ENCODE measurements at places on chromosomes 4 and X. TPM values are rescaled to one million over a fixed set of nuclear protein-coding genes. Genes with fewer than 3 reads are reported as not detected.

Gene XK
- polyA plus RNA-seq = 0.11 TPM

Gene GPR173
- polyA plus RNA-seq = 3.8 TPM

Gene DRP2
- polyA plus RNA-seq = 4.3 TPM

- DNase-seq = no peak
Observed at GRCh38 chr4:6177587-6178197, 22.7 kb downstream of the JAKMIP1 start.

DNA sequence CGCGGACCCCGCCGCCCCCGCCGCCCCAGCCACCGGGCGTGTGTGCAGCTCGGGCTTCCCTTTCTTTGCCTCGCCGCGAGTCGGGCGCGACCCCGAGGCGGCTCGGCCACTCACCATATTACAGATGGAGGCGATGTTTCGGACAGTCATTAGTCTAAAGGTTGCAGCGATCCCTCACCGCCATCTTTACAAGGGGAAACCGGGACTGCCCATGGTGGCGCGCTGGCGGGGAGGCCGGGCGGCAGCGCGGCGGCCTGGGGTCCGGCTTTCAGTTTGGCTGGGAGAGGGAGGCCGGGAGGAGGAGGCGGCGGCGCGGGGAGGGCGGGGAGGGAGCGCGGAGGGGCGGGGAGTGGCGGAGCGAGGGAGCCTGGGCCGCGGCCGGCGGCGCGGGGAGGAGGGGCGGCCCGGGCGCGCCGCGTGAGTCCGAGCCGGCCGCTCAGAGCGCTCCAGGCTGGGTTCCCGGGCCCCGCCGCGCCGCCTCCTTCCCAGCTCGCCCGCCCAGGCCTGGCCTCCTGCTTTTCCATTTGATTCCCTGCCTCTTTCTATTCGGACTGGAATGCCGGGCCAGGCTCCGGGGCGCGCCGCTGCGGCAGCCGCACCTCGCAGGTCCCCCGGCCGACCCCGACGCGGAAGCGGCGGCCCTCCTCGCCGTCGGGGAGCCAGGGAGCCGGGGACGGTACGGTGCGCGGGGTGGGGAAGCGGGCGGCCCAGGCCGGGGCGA, at the start of gene USP46:
USP46 (minus strand) TSS at position 301 of the 721 bp plus-strand sequence; CDS start at position 150, 151 bp downstream.
- peak; percentile 24 for DNase-seq

DNA sequence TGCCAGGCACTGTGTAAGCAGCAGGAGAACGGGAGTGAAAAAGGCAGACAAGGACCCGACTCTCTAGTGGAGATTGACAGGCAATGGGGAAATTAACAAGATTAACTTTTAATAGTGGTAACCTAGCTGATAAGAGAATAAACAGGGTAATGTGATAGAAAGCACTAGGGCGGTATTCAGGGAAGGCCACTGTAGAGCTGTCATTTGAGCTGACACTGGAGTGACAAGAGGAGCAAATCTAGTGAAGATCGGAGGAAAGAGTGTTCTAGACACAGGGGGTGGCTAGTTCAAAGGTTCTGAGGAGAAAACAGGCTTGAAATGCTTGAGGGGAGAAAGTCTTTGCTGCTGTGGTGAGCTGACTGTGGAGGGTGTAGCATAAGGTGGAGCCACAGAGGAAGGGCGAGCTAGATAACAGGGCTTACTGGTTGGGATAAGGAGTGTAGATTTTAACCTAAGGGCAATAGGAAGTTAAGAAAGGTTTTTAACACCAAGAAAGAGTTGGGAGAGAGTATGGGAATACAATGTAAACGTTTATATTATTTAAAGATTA, 122.8 kb downstream of the SLC10A7 start:
- no peak for DNase-seq

DNA sequence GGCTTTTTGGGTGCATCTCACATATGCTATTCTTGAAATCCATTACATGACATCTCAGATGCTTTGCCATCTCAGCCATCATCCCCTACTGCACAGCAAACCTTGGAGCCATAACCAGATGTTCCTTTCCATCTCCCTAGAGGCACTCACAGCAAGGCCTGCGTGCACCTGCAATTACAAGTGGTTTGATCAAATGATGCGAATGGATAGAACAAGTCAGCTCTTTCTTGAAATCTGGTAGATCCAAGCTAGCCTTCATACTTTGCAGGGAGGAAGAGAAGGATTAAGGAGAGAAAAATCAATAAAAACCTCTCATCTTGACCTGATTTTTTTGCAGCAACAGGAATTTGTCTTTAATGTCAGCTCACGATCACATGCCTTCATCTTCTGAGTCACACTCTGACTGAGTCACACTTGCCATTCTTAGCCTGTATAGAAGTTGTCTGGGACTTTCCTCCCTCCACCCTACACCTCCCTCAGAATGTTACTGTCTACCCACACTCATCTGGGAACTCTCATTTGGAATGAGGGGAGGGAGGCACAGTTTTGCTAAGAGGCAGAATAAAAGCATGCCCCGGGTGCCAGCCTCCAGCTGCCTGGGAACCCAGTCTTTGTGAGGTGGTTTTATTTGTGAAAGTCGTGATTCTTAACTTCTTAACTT, 11.9 kb upstream of the TRIML1 start:
- DNase-seq = peak; percentile 30

DNA sequence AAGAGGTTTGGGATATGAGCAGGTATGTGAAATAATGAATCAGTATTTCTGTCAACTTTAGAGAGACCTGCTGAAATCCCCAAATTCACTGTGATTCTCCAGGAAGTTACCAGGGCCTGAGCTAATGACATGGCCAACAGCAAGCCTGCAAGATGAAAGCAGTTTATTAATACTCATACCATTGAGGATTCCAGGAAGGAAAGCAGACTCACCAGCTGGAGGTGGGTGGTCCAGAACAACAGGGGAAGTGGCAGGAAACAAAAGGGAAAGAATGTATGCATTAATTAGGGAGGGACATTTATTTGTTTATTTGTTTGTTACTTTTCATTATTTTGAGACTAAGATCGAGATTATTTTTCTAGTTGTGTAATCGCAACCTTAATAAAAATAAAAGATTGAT, 196.6 kb upstream of the AGA start:
- no peak for DNase-seq

- no peak for DNase-seq
Observed at GRCh38 chrX:39011454-39012221, 210.4 kb downstream of the MID1IP1 start.

DNA sequence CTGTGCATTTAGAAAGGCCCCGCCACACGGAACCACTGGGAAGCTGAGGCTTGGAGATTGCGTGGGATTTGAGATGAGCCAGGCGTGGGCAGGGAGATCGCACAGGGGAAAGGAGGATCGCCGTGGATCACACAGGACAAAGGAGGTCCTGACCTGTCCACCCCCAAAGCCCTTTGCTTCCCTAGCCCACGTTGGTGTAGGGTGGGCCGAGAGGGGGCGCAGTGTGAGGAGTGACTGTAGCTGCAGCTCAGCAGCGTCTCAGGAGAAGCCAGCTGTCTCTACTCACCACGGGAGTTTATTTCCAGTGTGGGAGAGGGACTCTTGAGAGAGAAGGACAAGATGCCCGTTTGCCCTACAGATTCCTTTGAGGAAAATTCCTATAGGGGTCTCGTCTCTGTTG, 62.1 kb downstream of the TBL1X start:
- no peak for DNase-seq

- DNase-seq = no peak
Observed at GRCh38 chr4:86441175-86441936, 81.5 kb upstream of the MAPK10 start.

DNA sequence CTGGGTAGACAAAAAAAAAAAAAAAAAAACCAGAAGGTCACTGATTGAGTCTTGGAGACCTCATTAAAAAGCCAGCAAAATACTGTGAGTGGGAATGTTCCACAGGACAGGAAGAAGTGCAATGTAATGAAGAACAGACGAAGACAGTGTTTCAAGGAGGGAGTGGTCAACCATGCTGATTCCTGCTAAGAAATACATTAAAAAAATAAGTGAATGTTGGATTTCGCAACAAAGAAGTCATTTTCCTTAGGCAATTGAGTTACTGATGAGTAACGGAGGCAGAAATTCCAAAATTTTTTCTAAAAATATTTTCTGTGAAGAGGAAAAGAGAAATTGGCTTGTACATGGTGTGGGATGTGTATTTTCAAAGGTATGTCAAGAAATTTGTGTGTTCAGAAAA, 94.3 kb upstream of the FAM47B start:
- no peak for DNase-seq

- no peak for DNase-seq
Observed at GRCh38 chrX:129512409-129512808, 10.9 kb downstream of the SMARCA1 start.

DNA sequence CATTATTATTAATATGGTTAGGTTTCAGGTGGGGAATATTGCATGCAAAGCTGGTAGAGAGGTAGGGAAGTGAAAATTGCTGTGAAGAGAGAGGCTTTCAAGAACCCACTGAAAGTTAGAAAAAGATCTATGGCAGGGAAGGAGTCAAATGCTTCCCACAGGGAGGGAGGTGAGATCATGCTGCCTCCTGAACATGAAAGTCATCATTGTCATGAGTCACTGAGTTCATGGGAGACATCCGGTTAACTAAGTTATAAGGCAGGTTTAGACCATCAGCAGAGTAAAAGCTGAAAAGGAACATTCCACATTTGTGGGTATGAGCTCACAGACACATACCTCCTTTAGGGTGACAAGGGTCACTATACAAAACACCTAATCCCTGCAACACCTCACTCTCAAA, 16.2 kb downstream of the GATB start:
- peak; percentile 76 for DNase-seq

- DNase-seq = no peak
Observed at GRCh38 chr4:121726642-121727268, 30.0 kb upstream of the ANXA5 start.

- peak; percentile 1 for DNase-seq
Observed at GRCh38 chr4:175035905-175036304, 117.7 kb downstream of the ADAM29 start.

DNA sequence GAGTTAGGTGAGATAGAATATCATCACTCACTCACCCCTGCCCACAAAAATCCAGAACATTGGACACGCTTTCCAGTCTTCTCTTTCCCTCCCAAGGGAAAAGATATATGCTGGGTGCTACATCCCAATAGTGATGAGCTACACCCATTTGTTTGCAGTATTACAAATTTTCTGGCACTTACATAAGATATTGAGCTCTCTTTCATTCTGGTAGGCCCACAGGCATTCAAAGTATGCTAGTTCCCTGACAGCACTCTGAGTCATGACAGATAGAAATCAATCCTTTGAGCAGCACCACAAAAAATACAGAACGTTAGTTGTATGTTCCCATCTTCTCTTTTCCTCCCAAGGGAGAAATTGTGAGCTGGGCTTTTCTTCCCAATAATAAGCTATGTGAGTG, 477.6 kb upstream of the GRID2 start:
- DNase-seq = no peak

GRCh38 chrX:82676386-82676785, 831.7 kb upstream of the POU3F4 start:
- no peak for DNase-seq

DNA sequence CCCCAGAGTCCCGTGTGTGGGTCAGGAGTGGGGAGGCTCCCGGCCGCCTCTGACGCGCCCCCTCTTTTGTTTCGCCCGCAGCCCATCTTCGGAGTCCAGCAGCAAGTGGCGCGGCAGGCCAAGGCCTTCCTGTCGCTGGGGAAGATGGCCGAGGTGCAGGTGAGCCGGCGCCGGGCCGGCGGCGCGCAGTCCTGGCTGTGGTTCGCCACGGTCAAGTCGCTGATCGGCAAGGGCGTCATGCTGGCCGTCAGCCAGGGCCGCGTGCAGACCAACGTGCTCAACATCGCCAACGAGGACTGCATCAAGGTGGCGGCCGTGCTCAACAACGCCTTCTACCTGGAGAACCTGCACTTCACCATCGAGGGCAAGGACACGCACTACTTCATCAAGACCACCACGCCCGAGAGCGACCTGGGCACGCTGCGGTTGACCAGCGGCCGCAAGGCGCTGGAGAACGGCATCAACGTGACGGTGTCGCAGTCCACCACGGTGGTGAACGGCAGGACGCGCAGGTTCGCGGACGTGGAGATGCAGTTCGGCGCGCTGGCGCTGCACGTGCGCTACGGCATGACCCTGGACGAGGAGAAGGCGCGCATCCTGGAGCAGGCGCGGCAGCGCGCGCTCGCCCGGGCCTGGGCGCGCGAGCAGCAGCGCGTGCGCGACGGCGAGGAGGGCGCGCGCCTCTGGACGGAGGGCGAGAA, 117.5 kb downstream of the DCTD start:
- DNase-seq = no peak

- peak; percentile 7 for DNase-seq
Observed at GRCh38 chrX:15864629-15865028, 10.0 kb upstream of the AP1S2 start.

DNA sequence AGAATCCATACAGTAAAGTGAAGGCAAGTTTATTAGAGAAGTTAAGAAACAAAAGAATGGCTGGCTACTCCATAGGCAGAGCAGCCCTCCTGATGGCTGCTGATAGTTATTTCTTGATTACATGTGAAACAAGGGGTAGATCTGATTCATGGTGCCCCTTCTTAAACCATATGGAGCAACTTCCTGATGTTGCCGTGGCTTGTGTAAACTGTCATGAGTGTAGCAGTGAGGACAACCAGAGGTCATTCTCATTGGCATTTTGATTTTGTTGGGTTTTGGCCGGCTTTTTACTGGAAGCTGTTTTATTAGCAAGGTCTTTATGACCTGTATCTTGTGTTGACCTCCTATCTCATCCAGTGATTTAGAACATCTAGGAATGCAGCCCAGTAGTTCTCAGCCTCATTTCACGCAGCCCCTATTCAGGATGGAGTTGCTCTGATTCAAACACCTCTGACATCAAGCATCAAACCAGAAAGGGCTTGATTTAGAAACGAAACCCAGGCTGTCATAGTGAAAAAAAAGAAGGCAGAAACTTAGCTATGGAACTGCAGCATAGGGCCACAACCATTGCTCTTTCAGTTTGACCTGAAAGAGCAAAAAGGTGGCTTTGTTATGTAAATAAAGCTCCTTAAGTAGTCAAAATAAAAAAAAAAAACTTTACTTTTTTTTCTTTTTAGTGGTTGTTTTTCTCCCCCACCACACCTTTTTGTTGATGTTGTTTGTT, 37.8 kb downstream of the SPCS3 start:
- DNase-seq = no peak

- DNase-seq = no peak
Observed at GRCh38 chr4:80393970-80394250, 58.4 kb downstream of the CFAP299 start.

GRCh38 chrX:132023896-132024386, 839 bp downstream of the STK26 start:
- no peak for DNase-seq

Measured in AG04450 (cell line).